GOT3 (cell line): ENCODE measurements at places on chromosomes 4 and X.

DNA sequence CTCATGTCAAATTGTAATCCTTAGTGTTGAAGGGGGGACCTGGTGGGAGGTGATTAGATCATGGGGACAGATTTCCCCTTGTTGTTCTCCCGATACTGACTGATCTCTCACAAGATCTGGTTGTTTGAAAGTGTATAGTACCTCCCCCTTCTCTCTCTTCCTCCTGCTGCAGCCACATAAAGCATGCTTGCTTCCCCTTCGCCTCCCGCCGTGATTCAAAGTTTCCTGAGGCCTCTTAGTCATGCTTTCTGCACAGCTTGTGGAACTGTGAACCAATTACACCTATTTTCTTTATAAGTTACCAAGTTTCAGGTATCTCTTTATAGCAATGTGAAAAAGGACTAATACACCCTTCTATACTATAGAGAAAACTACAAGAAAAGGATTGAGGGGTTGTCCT, 1170.5 kb upstream of the AGA start:
- no peak for DNase-seq

DNA sequence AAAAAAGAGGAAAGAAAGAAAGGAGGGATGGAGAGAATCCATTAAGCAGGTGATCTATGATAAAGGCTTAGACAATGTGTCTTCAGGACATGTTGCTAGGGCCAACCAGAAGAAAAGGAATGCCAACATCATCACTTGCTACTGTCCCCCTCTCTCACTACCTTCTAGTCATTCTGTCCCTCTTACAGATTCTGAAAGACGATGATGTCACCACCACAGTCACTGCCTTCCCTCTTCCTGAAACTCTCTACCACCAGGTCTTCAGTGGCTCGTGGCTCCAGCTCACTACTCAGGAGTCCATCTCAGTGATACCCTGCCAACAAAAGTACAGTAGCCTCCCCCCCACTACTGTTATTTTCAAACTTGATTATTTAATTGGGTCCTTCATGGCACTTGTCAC, 64.0 kb downstream of the KCNIP4 start:
- DNase-seq: no peak

DNA sequence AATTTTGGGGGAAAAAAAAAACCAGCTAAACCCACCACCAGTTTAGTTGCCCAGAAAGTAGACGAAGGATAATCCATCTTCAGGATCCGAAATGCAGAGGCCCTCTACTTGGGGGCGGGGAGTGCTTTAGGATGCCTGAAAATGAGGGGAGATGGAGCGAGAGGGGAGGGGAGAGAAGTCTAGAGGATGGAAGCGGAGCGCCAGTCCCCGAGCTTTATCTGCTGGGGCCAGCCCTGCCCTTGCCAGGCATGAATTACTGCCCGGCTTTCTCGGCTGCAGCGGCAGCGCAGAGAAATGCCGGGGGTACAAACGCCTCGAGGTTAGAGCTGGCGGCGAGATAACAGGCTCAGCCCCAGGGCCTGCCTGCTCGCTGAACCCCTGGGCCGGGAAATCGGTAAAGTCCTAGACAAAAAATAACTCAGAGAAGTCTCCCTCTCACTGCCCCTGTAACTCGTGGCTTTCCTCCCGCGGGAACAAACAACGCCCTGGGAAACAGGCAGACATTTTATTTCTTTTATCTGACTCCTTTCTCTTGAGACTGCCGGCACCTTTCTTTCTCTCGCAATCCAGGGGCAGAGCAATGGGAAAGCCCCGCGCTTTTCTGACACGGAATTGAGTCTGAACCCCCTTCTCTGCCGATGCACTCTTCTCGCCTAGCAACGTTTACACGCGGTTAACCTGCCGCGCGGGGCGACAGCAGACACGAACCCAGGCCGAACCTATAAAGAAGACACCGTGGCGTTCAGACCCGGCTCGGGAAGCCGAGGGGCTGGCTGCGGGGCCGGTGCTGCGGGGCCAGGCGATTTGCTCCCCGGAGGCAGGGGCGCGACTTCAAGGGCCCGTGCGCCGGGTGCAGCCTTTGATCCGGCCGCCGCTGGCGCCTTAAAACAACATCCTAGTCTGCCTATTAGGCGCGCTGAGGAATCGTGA, 3.1 kb upstream of the MSX1 start:
- no peak for DNase-seq

- DNase-seq: peak; percentile 13
Observed at GRCh38 chr4:120922381-120923206, at the start of gene PRDM5. PRDM5 (minus strand) TSS chr4:120922726; CDS start chr4:120922608, 118 bp downstream.

DNA sequence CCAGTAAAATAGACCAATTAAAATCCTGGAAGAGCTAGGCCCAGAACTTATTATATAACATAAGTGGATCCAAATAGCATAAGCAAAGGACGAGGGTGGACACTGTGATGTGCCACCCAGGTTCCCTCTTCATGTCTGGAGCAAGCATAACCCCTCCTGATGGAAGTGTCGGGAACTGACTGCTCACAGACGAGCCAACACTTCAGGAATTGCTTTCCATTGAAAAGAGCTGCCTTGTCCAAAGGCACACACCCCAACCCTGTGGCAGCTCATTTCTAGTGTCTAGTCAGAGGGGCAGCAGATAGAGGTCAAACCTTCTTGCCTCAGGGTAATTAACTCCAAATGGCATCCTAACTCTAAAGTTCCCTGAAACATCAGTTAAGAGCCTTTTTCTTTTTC, 15.3 kb downstream of the DDIT4L start:
- no peak for DNase-seq

DNA sequence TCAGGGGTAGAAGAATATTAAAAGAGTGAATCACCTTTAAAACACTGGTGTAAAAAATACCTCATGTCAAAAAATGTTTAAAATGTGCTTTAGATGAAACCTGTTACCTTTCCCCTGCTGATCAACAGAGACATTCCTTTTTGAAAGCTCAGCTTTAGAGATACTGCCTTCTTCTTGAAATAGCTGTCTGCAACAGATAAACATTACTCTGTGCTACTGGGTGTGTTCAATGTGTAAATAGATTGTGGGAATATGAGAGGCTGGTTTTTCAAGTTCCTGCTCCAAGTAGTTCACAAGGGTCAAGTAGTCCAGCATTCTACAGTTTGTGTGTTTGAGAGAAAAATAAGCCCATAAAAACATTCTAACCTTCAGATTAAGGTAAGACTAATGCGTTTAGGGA, at the start of gene SYTL5:
Gene SYTL5, plus strand, starts transcription at position 263 of the 400 bp plus-strand sequence. CDS start 27,337 bp downstream, outside the sequence.
- DNase-seq: no peak

- no peak for DNase-seq
Observed at GRCh38 chr4:6703786-6704185, 5.9 kb downstream of the MRFAP1L1 start.

- DNase-seq: no peak
Observed at GRCh38 chrX:45142185-45142584, 58.5 kb downstream of the DIPK2B start.

GRCh38 chr4:162408309-162408708, 244.5 kb upstream of the FSTL5 start:
- no peak for DNase-seq

DNA sequence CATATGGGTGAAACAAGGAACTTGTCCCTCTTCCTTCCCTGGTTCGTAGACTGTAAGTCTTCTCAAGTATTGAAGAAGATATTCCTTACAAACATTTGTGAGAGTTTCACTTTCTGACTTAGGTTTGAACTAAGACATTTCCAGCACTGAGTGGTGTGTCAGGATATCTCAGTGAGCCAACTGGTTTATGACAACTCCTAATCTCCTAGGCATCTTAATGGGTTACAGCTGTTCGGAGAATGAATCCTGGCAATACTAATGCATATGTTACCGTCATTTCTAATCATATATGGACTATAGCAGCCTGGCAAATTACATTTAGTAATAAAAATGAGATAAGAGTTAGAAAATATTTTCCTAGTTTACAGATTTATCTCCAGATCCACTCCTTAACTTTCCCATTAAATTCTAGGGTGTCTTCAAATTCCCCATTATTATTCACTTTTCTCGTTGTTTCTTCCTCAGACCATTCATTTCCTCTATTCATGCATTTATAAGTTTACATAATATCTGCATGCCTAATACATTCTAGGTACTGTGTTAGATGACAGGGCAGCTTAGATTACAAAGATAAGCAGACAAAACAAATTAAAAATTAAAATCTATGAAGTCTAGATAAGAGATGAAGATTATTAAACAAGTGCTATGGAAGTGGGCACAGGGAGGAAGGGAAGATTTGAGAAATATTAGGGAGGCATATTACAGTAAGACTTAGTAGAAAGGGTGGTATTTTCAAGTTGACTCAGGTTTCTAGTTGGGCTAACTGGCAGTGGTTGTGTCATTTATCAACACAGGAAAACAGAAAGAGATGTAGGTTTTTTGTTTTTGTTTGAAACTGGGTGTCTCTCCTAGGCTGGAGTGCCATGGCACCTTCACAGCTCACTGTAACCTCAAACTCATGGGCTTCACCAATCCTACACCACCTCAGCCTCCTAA, 173.9 kb downstream of the WDFY3 start:
- DNase-seq: no peak

DNA sequence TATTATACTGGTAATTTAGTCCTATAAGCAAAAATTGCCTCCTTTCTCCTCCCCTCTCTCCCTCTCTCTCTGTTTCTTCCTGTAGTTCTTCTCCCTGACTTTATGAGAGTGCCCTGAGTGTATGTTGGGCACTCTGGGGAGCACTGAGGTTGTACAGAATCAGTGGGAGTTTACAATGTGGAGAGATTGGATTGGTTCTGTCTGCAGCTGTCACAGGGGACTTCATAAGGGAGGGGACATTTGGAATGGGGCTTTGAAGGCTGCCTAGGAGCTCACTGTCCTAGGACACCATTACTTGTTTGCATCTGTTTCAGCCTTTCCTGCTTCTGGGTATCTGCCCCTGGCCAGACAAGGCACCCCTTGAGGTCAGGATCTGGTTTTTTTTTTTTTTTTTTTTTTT, 22.9 kb downstream of the SH3TC1 start:
- DNase-seq: no peak

- no peak for DNase-seq
Observed at GRCh38 chr4:84224522-84224921, 274.6 kb downstream of the NKX6-1 start.

- no peak for DNase-seq
Observed at GRCh38 chrX:118975831-118976598, 1.6 kb downstream of the LONRF3 start.

- no peak for DNase-seq
Observed at GRCh38 chr4:166312166-166312565, 439.1 kb downstream of the TLL1 start.

DNA sequence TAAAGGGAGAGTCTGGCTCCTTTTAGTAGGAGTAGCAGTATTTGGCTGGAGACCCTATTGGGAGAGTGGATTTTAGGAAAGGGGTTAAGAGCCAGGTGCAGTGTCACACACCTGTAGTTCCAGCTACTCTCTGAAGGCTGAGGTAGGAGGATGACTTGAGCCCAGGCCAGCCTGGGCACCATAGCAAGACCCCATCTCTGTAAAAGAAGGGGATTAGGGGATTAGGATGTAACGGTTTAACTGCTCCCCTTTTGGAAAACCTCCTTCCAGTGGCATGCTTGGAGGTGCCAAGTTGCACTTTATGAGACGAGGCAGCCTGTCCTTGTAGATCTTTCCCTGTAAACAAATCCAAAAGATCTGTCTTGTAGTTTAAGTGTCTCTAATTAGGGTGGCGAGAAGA, 140.0 kb downstream of the KLHL8 start:
- DNase-seq: no peak

DNA sequence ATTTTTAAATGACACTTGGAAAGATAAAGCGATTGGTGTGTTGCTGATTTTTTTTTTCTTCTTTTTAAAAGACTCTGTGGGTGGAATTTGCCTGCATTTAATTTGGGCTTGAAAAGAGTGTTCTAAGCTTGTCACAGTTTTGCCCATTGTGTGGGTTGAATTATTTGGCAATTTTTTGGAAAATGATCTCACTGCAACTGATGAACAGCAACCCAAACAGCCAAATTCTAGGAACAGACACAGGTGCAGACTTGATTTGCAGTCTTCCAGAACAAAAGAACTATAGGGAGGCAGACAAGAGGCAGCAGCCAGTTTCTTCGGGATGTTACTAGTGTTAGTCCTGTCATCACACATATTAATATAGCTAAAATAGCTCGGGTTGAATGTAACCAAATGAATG, 40.5 kb downstream of the CASP6 start:
- no peak for DNase-seq

GRCh38 chr4:34464196-34464595, 1780.1 kb downstream of the ARAP2 start:
- no peak for DNase-seq

DNA sequence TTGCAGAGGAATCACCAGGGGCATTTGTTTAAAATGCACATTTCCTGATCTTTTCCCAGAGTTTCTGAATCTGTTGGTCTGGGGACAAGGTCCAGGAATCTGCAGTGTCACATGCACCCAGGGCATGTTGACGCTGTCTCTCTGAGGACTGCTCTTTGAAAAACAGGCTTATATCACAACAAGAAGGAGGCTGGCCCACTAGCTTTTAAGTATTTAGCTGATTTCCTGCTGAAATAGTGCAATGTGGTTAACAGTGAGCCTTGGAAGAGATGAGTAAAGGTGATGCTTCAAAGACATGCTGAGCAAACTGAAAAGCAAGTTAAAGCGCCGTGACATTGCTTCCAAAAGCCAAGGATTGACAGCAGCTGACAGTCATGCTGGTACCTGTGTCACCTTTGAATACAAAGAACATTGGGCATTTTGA, 18.6 kb upstream of the SEPSECS start:
- no peak for DNase-seq

- no peak for DNase-seq
Observed at GRCh38 chr4:133996431-133997121, 205.0 kb downstream of the PABPC4L start.

- DNase-seq: no peak
Observed at GRCh38 chr4:5157791-5158770, 106.8 kb downstream of the STK32B start.

GRCh38 chrX:50606300-50606950, 135.8 kb upstream of the DGKK start:
- no peak for DNase-seq

DNA sequence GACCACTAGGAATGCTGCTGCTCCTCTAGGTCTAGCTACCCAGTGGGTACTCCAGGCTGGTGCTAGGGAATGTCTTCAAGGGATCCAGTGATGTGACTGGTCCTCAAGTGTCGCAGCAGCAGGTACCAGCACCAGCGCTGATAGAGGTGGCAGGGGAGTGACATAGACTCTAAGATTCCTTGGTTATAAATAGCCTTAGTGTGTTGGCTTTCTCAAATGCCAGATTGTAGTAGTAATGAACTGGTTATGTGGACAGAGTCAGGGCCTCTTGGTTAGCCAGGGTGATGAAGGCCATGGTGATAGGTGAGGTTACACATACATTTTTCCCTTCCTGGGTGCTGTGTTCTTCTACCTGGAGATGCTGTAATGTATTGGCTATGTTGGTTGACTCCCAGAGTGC, 38.3 kb downstream of the DCLK2 start:
- DNase-seq: no peak

DNA sequence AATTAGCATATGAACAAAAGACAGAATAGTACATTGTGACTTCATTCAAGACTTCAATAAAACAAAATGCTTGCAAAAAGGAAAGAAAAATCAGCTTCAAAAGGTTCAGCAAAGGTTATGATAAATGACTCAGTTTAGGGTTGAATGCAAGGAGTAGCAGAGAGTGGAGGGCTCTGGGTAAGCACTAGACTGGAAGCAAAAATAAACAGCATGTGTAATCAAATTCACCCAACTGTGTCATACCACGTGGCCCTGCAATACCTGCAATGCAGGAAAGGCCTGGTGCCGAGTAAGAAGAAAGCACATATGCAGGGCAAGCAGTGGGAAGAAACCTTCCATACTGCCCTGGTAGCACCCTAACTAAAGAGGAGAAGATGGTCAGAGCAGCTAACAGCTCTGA, 88.7 kb downstream of the ATP11C start:
- no peak for DNase-seq

GRCh38 chr4:174248407-174248806, 35.1 kb downstream of the FBXO8 start:
- DNase-seq: no peak

GRCh38 chrX:39814391-39814790, 283.4 kb downstream of the BCOR start:
- no peak for DNase-seq
